ENCODE measurements at places on chromosomes 11 and 22.

GRCh38 chr22:38406617-38407016, 48.4 kb downstream of the KCNJ4 start:
- DNase-seq: no peak

- no peak for DNase-seq
Measured at GRCh38 chr22:31230155-31230870, 18.2 kb downstream of the LIMK2 start.

GRCh38 chr11:111836162-111836561, 35.2 kb downstream of the ALG9 start:
- no peak for DNase-seq

DNA sequence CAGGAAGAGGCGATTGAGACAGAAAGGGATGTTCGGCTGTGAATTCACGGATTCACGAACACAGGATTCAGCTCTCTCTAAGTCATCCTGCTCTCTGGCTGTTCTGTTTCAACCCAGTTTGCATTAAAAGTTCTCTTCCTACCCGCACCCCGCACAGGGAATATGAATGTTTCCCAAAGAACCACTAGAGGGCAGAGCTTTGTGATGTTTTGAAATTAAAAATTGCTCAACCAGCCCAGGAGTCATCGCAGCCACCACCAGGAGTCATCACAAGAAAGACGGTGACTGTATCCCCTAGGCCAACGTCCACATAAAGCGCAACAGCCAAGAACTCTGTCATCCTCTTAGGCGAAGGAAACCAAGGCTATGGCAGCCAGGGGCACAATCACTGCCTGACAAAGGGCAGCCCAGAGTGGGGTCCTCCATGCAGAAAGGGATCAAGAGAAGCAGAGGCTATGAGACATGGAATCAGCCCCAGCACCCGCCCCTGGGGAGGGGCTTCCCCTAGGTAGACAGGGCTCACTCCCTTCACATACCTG, 122.4 kb downstream of the WT1 start:
- DNase-seq: no peak

- peak; percentile 49 for DNase-seq
Measured at GRCh38 chr11:13486926-13487660, 8.7 kb downstream of the PTH start.

DNA sequence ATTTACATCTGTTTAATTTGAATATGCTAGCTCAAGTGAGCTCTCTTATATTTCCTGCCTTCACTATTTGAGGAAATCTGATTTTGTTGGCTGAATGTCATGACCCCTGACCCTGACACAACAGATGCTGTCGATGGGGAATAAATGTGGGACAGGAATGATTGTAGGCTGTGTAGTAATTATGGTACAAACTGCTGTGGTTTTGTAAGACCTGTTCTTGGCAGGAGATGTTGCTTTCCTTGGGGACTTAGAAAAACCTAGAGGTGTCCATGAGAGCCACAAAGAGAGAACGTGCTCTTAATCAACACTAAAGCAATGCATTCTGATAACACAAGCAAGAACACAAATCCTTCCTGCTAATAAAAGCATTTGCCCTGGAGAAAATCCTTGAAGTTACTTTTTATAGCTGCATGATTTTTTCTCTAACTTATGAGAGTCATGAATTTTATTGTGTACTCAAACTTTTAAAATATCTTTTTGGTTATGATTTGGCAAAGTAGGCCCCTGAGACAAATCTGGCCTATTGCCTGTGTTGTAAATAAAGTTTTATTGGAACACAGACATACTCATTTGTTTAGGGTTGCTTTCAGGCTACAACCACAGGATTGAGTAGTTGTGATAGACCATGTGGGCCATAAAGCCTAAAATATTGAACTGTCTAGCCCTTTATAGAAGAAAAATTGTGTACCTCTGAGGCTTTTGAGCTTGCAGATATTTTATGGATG, 90.2 kb downstream of the DDX10 start:
- no peak for DNase-seq

DNA sequence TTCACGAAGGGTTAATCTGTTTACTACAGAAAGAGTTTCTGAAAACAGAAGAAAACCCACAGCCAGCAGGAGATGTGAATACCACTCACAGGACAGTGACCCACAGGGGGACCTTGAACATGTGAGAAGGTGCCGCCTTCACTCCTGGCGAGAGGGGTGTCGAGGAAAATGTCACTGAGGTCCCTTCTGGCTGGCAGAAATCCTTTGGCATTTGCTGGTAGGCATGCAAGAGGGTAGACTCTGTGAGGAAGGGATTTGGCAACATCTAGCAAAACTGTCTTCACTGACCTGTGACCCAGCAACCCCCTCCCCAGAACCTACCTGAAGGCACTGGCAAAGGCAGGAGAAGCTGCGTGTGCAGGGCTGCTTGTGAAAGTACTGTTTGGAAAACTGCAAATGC, 8.6 kb downstream of the KCNQ1 start:
- no peak for DNase-seq

DNA sequence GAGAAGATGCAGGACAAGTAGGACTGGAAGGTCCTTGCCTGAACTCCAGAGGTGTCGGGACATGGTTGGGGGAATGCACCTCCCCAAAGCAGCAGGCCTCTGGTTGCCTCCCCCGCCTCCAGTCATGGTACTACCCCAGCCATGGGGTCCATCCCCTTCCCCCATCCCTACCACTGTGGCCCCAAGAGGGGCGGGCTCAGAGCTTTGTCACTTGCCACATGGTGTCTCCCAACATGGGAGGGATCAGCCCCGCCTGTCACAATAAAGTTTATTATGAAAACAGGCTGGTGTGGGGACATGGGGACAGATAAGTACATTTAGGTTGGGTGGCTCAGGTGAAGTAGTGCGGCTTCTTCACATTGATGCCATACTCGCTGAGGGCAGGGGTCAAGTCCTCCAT, 1.4 kb downstream of the TAF10 start:
- DNase-seq: no peak

- DNase-seq: peak; percentile 18
Measured at GRCh38 chr11:110711776-110712658, at the start of gene ARHGAP20. TSS of gene ARHGAP20 (minus strand) at chr11:110712437. CDS start at chr11:110712231, 206 bp downstream.

DNA sequence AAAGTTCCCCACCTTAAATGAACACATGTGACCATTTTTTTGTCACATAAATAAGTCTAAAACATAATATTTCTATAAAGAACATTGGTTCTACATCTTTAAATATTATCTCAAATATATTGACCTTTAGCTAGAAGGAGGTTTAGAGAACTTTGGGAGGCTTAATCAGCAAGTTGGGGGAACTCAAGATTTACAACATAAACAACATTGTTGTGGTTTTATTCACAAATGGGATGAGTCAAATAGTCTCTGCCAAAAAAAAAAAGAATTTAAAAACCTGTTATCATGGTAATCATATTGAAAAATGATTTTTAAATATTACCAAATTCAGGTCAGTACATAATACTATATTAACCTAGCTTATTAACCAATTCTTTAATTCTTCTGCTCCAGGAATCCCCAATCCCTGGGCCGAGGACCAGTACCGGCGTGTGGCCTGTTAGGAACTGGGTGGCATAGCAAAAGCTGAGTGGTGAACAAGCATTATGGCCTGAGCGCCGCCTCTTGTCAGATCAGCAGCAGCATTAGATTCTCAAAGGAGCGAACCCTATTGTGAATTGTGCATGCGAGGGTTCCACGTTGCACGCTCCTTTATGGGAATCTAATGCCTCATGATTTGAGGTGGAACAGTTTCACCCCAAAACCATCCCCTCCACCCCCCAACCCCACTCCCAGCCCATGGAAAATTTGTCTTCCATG, 98.2 kb downstream of the RDX start:
- no peak for DNase-seq

GRCh38 chr11:19594326-19594725, 118.3 kb upstream of the NAV2 start:
- no peak for DNase-seq

GRCh38 chr22:27856386-27856785, 54.8 kb upstream of the MN1 start:
- no peak for DNase-seq

GRCh38 chr22:29346659-29347058, 31.2 kb upstream of the RASL10A start:
- no peak for DNase-seq

GRCh38 chr22:47259990-47260389, 497.5 kb downstream of the TBC1D22A start:
- no peak for DNase-seq

DNA sequence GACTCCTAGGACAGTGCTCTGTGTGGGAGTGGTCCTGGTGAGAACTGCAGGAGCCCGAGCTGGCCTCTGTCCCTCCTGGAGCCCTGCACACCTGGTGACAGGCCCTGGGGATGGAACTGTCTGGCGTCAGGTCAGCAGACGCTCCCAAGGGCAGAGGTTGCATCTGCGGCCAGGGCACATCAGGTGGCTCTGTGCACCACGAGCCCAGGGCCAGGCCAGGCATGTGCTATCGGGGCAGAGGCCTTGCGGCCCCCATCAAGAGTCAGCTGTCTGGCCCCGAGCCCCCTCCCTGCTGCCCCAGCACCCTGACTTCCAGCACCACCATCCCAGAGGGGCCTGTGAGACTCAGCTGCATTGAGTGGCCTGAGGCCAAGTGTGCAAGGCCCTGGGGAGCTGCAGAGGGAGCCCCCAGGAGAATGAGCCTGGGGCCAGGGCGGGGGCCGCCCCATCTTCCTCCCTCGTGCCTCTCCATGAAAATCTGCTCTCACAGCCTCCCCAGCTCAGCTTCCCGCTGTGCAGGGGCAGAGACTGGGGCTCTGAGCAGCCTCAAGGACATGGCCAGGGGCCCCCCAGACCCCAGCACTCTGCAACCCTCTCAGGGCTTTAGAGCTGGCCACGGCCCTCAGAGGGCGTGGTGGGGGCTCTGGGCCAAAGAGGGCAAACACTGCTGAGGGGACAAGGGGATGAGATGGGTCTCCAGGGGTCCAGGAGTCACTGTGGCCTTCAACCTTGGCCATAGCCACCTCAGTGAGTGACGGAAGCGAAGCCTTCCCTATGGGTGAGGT, 56.4 kb downstream of the RTL6 start:
- DNase-seq: no peak

DNA sequence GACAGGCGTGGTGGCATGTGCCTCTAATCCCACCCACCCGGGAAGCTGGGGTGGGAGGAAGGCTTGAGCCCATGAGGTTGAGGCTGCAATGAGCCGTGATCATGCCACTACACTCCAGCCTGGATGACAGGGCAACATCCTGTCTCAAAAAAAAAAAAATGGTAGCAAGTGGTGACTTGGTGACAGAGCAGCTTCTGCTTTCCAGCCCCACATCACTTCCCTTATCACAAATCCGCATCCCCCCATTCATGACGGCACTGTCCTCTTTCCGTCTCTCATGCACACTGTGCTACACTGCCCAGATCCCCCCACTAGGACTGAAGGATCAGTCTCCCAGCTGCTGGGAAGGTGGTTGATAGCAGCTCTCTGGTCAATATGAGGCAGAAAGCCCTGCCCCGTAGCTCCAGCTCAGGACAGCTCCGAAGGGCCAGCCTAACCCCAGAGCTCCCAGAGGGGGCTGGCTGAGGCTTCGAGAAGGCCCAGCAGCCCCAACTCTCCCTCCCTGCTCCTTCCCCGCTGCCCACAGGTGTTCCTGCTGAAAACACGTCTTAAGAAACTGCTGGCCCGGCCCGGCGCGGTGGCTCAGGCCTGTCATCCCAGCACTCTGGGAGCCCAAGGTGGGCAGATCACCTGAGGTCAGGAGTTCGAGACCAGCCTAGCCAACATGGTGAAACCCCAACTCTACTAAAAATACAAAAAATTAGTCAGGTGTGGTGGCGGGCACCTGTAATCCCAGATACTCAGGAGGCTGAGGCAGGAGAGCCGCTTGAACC, 15.9 kb downstream of the PGA5 start:
- DNase-seq: no peak

DNA sequence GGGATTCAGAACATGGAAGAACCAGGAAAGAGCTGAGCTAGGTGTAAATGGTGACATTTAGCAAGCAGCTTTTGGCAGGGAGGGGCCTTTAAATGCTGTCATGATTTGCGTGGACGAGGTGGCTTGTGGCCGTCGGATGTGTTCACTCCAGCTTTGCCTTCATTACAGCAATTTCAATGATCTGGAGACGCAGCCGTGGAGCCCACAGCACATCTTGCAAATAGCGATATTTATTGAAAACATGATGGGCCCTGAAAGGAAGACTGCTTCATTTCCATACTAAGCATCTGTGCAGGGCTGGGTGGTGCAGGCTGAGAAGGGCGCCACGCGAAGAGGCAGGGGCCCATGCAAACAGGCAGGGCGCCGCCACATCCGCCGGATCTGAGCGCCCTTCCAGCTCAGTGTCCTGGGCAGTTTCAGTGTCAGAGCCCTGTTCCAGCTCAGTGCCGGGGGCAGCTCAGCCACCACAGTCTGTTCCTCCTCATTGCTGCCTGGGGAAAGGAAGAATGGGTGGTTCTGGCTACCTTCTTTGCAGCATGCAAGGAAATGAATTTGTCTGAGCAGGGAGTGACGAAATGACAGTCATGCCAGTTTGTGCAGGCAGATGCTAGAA, 111.1 kb upstream of the TTC12 start:
- DNase-seq: no peak

- no peak for DNase-seq
Measured at GRCh38 chr11:69402251-69402887, 79.1 kb upstream of the LINC01488 start.

GRCh38 chr11:127454856-127455255, 454.3 kb upstream of the KIRREL3 start:
- no peak for DNase-seq

GRCh38 chr22:27057717-27058116, 400.3 kb downstream of the MIAT start:
- no peak for DNase-seq

- no peak for DNase-seq
Measured at GRCh38 chr11:23097891-23098290, 237.6 kb upstream of the CCDC179 start.

DNA sequence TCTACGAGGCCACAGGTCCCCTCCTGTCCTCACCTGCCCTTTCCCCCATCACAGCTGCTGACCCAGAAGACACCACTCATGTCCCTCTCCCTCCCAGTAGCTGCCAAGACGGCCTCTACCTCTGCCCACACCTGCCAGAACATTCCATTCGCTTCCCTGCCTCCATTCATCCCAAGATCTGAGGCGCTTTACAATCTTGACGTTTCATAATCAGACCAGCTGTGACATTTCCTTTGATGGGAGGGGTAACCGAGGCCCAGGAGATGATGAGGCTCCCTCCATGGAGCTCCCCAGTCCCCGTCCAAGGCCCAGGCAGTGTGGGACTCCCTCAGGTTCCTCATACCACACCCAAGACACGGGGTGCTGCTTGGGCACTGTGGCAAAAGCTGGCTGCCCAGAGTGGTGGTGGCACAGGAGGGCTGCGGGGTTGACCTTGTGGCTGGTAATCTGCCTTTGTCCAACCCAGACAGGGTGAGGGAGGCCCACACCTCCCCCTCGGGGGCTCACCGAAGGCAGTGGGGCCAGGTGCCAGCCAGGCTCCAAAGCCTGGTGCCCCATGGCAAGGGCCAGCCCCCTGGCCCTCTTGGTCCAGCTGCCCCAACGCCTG, 17.3 kb downstream of the PHLDA2 start:
- no peak for DNase-seq

Data from stimulated activated CD4-positive, alpha-beta T cell treated with anti-CD3 and anti-CD28 coated beads, Interleukin-1b, Interleukin-23, amount 100 ng/mL, for 4 hours (primary cell).